ENCODE measurements at places on chromosomes 6 and 20.

DNA sequence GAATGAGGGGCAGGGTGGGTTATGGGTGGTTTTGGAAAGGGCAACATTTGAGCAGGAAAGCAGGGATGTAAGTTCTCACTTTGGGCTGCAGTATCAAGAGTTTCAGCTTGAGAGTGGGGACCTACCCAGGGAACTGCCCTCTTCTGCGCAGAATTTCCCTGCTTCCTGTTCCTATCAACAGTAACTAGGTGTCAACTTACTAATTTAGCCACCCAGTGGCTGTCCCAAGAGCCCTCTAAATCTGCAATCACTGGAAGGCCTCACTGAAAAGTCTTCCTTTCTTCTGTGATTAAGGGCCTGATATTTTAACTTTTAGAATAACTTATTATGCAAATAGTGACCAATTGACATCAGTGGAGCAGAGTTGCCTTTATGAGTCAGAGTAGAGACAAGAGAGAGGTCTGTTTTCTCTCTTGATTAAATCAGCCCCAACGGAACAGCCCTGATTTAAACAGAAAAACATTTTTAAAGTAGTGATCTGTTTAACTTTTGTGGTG, 118.2 kb upstream of the RIPOR2 start:
- DNase-seq = no peak

- DNase-seq = no peak
Observed at GRCh38 chr6:82818727-82819126, 246.9 kb downstream of the UBE3D start.

DNA sequence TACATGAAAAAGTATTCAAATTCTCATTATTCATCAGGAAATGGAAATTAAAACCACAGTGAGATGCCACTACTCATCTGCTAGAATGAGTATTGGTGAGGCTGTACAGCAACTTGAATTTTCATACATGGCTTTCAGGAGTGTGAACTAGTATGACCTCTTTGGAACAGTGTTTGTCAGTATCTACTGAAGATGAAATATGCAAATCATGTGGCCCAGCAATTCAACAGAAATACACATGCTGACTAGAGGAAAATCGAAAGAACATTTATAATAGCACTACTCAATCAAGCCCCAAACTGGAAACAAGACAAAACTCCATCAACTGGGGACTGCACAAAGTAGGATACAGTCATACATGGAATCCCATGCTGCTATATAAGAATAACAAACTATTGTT, 102.2 kb downstream of the DCDC2 start:
- DNase-seq = no peak

- DNase-seq = peak; percentile 60
Observed at GRCh38 chr6:150290429-150290828, 78.4 kb upstream of the IYD start.

DNA sequence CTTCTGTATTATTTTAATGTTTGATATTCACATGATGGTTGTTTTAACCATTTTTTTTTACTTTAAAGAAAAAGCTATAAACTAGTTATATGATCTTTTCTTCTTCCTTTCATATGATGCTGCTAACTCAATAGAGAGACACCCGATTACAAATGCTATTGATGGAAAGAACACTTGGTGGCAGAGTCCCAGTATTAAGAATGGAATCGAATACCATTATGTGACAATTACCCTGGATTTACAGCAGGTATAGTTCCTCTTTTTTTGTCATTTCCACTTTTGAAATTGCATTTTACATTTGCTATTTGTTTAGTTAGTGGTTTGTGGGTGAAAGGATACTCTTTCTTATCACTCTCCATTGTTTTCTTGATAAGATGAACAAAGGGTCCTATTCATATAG, 176.7 kb downstream of the LAMA2 start:
- DNase-seq = no peak

GRCh38 chr6:105035299-105035698, 78.4 kb downstream of the LIN28B start:
- DNase-seq = no peak

- peak; percentile 88 for DNase-seq
Observed at GRCh38 chr6:27145731-27146455, 101.6 kb upstream of the PRSS16 start.

- no peak for DNase-seq
Observed at GRCh38 chr6:141700819-141701218, 431.9 kb upstream of the GJE1 start.

DNA sequence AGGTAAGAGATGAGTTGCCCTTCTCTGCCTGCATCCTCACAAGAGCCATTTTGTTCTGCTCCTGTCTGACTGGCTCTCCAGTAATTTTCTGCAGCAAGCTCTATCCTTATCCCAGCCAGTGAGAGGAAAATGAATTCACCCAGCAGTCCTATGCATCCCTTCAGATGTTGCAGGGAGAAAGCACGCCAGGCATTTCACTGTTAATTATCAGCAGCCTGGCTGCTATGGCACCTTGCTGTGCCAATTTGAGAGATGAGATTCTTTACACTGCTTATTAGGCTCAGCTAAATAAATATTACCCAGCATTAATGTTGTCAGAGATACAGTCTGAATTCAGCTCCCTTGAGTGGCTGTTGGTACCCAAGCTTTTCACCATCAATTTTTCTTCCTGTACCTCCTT, 61.1 kb upstream of the SNAP25 start:
- DNase-seq = no peak

DNA sequence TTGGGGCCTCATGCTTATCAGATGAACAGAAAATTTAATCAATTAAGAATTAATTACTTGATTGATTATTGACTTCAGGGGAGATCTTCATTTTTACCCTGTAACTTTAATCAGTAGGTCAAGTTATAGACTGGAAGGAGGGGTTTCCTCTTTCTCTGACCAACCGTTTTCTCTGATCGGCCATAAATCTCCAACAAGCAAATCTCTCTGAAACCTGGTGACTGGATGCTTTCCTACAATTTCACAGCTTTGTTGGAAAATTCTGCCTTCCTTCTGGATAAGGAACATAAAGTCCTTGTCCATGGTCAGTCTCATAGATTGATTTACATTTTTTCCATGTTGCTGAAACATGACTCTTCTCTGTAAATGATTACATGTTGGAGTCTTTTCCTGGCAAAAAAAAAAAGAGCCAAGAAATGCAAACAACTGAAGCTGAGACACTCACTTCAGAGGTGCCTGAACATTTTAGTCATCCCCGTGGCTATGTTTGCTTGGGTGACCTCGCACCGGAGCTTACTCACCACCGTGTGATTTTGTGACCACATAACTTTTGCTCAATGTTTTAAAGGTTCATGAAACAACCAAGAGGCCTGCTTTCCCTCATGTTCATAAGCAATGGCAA, 31.0 kb downstream of the IRF4 start:
- peak; percentile 90 for DNase-seq

GRCh38 chr6:33954453-33954852, 150.7 kb upstream of the MLN start:
- DNase-seq = no peak

DNA sequence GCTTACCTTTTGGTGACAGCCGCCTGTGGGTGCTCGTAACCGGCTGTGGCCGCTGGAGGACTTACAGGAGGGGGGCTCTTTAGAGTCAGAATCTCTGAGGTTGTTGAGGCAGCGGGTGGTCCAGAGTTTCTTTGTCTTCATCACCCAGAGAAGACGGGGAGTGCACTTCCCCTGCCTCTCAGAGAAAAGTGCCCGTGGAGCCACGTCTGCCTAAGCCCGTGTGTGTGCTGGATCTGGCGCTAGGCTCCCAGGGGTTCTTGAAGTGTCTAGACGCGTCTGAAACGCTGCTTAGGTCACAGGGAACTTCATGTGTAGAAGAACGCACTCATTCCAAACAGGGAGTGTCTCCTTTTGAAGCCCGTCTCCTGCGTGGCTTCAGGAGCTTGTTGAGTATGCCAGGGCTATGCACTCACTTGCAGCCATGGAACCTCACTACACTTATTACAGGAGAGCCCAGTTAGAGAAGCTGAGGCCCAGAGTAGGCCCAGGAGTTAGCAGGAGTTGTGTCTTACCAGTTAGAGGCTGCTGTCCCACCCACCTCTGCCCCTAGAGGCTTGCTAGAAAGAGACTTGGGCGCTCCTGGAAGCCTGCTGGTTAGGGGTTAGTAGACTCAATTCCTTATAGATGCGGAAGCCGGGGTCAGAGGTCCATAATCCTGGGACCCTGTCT, 1.3 kb downstream of the LSM14B start:
- DNase-seq = no peak

DNA sequence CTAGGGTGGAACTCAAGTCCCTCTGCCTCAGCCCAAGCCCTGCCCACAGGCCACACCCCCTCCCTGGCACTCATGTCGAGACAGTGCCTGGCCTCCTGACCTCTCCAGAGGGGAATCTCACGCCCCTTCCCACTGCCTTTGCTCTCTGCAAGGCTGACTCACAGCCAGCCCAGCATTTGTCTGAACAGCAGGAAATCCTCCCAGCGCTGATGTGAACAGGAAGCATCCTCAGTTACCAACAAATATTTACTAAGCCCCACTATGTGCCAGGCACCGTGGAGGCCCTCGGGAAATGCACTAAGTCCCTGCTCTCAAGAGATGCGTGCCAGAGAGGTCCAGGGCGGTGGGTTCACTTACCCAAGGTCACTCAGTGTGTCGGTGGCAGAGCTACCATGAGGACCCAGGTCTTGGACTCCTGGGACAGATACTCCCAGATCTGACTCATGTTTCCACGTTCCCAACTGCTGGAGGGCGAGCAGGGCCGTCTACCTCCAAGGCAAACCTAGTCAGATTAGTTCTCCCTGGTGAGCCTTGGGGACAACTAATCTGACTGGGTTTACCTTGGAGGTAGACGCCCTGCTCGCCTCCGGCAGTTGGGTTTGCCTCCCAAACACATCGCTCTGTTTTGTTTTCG, 7.8 kb downstream of the ADA start:
- DNase-seq = peak; percentile 86

- peak; percentile 67 for DNase-seq
Observed at GRCh38 chr20:49132995-49133478, 55.1 kb downstream of the STAU1 start.

DNA sequence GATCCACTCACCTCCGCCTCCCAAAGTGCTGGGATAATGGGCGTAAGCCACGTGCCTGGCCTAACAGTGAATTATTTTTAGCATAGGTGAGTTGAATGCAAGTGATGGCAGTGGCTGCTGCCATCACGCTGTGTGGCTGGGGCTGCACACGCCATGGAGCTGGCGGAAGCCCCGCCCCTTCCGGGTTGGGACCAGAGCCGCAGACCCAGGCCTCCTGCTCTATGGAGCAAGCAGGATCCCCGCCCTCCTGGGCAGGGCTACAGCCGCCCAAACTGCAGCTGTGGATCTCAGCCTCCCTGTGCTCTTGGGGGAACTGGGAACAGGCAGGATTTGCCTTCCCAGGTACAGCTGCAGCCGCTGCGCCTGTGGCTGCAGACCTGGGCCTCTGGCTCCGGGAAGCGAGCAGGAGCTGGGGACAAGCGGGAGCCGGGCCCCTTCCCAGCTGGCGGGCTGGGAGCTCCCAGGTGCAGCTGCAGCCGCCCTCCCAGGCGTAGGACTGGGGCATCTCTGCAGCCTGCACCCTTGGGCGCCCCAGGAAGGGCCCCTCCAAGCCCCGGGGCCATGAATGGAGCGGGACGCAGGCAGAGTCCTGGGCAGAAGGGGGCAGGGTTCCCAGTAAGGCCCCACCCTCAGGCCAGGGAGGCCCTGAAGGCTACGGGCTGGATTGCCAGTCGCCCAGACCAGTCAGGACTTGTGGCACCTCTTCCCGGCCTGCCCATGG, 30.9 kb upstream of the SLA2 start:
- DNase-seq = no peak

GRCh38 chr6:70673601-70674000, 5.9 kb downstream of the SMAP1 start:
- DNase-seq = peak; percentile 27

- DNase-seq = no peak
Observed at GRCh38 chr6:88920774-88921733, 42.4 kb downstream of the RNGTT start.

DNA sequence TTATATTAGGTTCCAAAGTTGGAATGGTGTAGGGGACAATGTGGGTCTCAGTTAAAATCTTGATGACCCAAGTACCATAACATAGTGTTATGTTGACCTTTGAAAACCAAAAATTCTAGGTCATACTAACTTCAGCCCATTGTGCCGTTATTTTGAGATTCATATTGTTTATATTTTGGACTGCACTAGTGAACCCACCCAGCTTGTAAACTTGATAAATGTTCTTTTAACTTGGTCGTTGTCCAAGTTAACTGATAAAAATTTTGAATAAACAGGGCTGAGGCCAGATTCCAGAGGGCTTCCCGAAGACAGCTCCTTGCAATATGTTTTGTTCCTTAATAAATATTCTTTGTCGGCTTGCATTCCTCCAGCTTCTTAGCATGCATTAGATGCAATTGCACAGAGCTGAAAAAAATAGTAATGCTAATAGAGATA, 90.3 kb downstream of the BCAS1 start:
- no peak for DNase-seq

- DNase-seq = no peak
Observed at GRCh38 chr6:137783710-137784109, 83.3 kb upstream of the TNFAIP3 start.

DNA sequence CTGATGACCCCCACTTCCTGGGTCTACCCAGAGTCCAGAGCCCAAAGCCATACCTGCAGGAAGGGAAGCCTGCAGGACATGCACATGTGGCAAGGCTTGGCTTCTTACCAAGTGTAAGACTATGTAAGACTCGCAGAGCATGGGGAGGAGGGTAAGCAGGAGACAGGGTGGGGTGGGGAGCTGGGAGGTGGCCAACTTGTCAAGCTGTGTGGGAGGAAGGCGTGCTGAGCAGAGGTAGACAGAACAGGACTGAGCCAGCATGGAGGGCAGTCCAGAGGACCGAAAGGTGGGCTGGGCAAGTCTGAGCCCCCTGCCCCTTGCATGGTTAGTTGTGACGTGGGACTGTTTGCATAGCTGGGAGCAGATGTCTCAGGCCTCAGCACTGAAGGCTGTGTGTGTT, 53.4 kb upstream of the RNF24 start:
- no peak for DNase-seq

DNA sequence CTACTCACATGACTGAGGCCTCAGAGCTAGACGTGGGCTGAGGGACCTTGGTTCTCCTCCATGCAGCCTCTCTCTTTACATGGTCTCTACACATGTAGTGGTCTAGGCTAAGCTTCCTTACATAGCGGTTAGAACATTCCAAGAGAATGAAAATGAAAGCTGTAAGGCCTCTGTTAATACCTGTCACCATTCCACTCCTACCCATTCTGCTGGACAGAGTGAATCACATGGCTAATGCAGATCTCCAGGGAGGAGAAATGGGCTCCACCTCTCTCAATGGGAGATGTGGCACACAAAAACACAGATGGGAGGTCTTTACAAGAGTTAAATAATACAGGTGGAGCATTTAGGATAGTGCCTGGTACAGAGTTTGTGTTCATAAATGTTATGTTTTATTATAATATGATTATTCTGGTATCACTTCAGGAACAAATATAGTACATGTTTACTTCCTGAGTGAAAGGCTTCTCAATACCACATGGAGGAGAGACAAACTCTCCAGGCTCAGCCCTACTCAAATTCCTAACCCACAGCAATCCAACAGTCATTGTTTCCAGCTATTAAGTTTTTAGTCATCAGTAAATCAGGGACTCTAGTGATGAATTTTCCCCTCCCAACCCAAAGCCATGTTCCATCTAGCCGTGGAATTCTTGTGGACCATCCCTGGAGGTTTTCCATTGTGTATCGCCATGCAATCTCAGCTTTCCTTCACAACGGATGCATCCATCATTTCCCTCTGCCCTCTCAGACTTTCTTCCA, 57.9 kb downstream of the ISM1 start:
- DNase-seq = no peak

- no peak for DNase-seq
Observed at GRCh38 chr6:129006724-129007514, 124.0 kb downstream of the LAMA2 start.

Data from suppressor macrophage (primary cell).